Psoas muscle (tissue), 8 donors: ENCODE measurements at places on chromosomes 1 and 21. TPM values are rescaled to one million over a fixed set of nuclear protein-coding genes. Genes with fewer than 3 reads are reported as not detected.

The B3GALT5 gene
- not detected for total RNA-seq

The CELA2A gene
- total RNA-seq: not detected

The DCDC2B gene
- not detected for total RNA-seq

The FAM76A gene
- total RNA-seq: 9.5 TPM

The PEX10 gene
- 14.1 TPM for total RNA-seq

The SLAMF6 gene
- 0.34 TPM for total RNA-seq

The NHLH2 gene
- total RNA-seq: not detected

The FMO4 gene
- 0.66 TPM for total RNA-seq

The STUM gene
- 1.5 TPM for total RNA-seq

The PDZK1IP1 gene
- total RNA-seq: 0.81 TPM

The ADORA3 gene
- total RNA-seq: 2.0 TPM

The RORC gene
- total RNA-seq: 37.5 TPM

The ARTN gene
- total RNA-seq: not detected

The MXRA8 gene
- 7.2 TPM for total RNA-seq

The PDC gene
- not detected for total RNA-seq

- no peak for DNase-seq
Measured at GRCh38 chr1:204728456-204728855, 42.9 kb upstream of the LRRN2 start.

GRCh38 chr1:119001181-119002027 is 13.3 kb upstream of the TBX15 start:
- peak; percentile 70 for DNase-seq

DNA sequence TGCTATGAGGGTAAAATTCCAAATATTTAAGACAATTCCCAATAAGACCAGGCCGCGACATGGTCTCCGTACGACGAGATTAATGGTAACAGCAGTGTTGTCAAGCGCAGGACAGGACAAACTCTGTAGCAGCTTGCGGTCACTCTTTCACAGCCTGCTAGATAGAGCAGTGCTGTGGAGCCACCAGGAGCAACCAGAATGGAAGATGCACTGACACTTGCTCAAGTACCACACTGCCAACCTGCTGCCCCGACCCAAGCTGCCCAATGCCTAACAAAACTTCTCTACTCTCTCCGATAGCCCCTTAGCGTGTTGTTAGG is 636 bp downstream of the WARS2 start:
- no peak for DNase-seq

DNA sequence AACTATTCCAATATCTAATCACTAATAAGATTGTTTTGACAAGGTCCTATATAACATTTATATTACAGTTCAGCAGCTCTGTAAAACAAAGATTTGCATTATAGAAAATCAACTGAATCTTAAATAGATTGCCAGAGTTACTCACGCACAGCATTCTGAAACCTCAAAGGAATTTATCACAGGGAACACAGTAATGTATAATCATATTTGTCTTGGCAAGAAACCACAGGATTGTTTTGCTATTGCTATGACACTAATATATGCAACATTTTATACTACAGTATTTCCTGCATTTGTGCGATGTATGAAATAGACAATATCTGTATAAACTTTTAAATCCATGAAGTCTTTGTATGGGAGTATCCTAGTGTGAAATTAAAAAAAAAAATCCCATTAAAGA is 101.4 kb downstream of the PLPPR5 start:
- DNase-seq: no peak

DNA sequence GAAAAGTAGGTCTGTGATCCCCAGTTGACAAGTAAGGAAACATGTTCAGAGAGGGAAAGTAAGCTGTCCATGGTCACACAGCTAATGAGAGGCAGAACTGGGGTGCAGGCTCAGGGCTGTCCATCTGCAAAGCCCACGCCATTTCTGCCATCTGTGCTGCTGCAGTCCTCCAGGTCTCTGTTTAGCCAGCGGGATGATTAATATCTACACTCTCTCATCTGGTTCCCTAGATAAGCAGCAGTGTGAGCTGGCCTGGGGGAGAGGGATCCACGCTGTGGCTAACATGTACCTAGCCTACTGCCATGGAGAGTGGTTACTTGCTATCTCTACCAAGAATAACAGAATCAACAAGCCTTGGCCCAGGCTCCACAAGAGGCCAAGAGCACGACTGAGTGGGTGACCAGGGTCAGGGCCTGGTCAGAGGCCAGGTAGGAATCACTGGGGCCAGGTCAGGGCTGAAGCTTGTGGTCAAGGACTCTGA is 75.2 kb downstream of the TRABD2B start:
- DNase-seq: no peak

- peak; percentile 58 for DNase-seq
Measured at GRCh38 chr1:206766251-206766856, 4.2 kb upstream of the IL19 start.

DNA sequence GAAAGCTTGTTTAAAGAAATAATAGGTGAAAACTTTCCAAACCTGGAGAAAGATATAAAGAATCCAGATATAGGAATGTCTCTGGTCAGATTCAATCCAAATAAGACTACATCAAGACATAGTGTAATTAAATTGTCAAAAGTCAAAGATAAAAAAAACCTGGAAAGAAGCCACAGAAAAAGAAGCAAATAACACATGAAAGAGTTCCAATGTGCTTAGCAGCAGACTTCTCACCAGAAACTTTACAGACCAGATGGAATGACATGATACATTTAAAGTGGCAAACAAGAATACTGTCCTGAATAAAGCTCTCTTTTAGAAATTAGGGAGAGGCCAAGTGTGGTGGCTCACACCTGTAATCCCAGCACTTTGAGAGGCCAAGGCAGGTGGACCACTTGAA is 1039.9 kb downstream of the KCNT2 start:
- no peak for DNase-seq

DNA sequence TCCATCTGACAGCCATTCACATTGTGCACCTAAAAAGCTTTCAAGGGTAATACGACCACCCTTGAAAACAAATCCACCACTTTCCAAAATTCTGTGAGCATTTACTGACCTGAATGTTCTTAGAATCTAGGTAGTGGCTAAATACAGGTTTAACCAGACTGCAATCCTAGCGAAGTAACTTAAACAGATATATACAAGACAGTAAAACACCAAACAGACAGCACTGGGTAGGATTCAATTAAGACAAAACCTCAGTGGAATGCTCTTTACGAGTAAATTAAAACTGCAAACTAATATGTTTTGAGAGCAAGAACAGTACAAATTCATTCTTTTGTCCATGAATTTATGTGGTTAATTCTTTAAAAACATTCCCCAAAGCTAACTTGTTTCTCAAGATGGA is 354.2 kb upstream of the ESRRG start:
- no peak for DNase-seq

DNA sequence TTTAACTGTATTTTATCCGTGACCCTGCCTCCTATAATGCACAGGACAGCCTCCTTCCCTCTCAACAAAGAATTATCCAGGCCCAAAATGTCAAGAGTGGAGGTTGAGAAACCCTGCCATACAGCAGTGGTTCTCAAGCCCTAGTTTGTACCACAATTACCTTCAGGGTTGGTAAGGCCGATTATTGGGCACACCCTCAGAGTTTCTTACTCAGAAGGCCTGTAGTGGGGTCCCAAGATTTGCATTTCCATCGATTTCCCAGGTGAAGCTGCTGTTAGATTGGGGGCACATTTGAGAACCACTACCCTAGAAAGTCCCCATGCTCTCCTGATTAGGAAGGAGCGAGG is 400 bp upstream of the PGBD2 start:
- DNase-seq: no peak

- no peak for DNase-seq
Measured at GRCh38 chr1:117589544-117589943, 16.3 kb upstream of the TENT5C start.

DNA sequence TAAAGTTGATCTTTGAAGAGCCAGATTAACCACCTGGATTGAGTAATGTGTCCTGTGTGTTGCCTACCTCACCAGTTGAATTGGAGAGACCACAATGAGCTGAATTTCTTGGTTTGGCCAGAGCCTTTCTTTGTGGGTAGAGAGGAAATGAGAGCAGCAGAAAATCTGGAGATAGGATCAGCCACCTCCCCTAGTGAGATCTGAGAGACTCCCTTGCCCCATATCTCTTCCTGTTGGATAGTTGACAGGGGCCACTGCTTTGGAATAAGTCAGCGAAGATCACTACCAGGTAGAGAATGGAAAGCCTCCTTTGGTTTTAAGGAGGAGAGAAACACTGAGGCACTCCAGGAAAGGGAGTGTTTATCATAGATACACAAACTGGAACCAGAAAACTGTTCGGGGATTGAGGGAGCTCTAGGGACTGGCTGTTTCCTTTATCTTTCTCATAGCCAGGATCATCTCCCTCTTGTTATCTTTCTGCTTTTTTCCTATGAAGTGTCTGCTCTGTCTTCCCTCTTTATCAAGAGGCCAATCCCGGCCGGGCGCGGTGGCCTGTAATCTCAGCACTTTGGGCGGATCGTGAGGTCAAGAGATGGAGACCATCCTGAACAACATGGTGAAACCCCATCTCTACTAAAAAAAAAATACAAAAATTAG is 21.3 kb upstream of the ZNF326 start:
- no peak for DNase-seq

- no peak for DNase-seq
Measured at GRCh38 chr21:45141507-45141906, 67.1 kb downstream of the ADARB1 start.

DNA sequence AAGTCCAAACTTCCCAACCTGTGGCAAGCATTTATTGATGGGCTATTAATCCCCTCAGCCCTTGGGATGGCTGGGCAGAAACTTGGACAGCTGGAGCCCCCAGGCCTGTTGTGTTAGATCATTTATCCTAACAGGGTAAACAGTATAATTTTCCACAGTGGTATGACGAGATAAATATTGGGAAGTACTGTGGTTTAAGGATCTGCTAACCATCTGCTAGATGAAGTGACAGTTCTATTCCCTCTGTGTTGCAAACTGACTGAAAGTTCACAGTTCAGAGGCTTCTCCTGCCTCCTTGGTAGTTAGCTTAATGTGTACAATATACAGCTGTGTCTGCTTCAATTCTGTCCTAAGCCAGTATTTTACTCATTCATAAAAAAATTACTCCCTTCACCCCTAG is 127.5 kb upstream of the CHODL start:
- DNase-seq: no peak

- no peak for DNase-seq
Measured at GRCh38 chr1:199298825-199299224, 660.0 kb downstream of the PTPRC start.

GRCh38 chr1:68459796-68460195 is 10.0 kb upstream of the RPE65 start:
- no peak for DNase-seq

GRCh38 chr1:235018161-235018560 is 110.5 kb downstream of the TOMM20 start:
- DNase-seq: no peak

GRCh38 chr1:27011058-27011764 is 1.4 kb downstream of the TENT5B start:
- DNase-seq: peak; percentile 65

DNA sequence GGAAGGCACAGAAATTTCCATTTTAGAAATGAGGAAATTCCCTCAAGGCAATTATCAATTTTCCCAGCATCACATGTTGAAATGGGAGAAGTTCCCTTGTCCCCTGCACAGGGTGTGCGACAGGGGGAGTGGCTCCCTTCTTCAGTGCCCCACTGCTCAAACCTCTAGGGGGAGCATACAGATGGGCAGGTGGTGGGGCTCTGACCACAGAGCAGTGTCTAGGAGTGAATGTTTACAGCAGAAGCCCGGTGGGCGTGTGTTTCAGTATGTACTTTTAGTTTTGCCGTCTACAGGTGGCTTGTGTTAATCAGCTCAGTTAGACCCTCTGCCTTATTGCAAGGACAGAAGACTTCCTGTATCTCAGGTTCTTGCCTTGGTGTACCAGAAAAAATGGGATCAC is 493.7 kb upstream of the PLXNA2 start:
- DNase-seq: no peak

DNA sequence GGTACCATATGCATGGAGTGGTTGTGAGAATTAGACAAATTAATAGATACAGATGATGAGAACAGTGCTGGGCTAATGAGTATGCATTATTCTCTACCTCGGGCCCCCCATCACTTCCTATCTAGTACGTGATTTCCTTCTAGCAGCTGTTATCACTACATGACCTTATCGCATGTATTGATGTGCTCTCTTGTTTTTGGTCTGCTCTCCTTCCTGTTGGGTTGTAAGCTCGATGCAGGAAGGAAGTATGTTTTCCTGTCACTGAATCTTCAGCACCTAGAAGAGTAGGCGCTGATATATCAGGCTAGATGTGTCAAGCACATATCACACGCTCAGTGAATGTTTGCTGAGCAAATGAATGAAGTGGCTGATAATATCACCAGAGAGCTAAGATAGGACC is 43.9 kb upstream of the IFNAR2 start:
- DNase-seq: no peak

GRCh38 chr1:197469620-197470210 is 201.7 kb downstream of the CRB1 start:
- DNase-seq: no peak

GRCh38 chr1:151840421-151840820 is 801 bp upstream of the C2CD4D start:
- DNase-seq: no peak

- DNase-seq: no peak
Measured at GRCh38 chr1:164756741-164757140, 197.8 kb downstream of the PBX1 start.

GRCh38 chr1:61435226-61435625 is 289.7 kb downstream of the TM2D1 start:
- no peak for DNase-seq

GRCh38 chr1:180343921-180344769 is 114.1 kb downstream of the LHX4 start:
- no peak for DNase-seq

GRCh38 chr1:156941675-156942074 is 21.2 kb downstream of the LRRC71 start:
- peak; percentile 11 for DNase-seq

- peak; percentile 59 for DNase-seq
Measured at GRCh38 chr1:207309745-207310273, 11.7 kb upstream of the CD55 start.

DNA sequence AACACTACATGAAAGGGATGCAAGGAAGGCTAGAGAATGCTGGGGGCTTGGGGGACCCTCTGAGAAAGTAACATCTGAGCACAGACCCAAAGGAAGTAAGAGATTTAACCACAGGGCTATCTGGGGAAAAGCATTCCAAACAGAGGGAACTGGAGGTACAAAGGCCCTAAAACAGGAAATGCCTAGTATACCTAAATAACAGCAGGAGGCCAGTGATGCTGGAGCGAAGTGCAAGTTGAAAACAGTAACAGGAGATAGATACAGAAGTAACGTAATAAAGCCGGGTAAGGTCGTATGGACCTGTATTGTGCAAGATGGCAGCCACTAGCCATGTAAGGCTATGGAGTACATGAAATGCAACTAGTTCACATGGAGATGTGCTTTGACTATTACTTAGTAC is 52.1 kb downstream of the CD34 start:
- no peak for DNase-seq
